ENCODE measurements at places on chromosomes 7 and 10.

GRCh38 chr7:78095549-78095948 is 297.0 kb downstream of the PHTF2 start:
- DNase-seq, result no peak

GRCh38 chr10:101272229-101272868 is 43.1 kb upstream of the LBX1 start:
- DNase-seq, result peak; percentile 47

GRCh38 chr7:80748363-80749042 is 110.1 kb downstream of the CD36 start:
- DNase-seq, result peak; percentile 22

DNA sequence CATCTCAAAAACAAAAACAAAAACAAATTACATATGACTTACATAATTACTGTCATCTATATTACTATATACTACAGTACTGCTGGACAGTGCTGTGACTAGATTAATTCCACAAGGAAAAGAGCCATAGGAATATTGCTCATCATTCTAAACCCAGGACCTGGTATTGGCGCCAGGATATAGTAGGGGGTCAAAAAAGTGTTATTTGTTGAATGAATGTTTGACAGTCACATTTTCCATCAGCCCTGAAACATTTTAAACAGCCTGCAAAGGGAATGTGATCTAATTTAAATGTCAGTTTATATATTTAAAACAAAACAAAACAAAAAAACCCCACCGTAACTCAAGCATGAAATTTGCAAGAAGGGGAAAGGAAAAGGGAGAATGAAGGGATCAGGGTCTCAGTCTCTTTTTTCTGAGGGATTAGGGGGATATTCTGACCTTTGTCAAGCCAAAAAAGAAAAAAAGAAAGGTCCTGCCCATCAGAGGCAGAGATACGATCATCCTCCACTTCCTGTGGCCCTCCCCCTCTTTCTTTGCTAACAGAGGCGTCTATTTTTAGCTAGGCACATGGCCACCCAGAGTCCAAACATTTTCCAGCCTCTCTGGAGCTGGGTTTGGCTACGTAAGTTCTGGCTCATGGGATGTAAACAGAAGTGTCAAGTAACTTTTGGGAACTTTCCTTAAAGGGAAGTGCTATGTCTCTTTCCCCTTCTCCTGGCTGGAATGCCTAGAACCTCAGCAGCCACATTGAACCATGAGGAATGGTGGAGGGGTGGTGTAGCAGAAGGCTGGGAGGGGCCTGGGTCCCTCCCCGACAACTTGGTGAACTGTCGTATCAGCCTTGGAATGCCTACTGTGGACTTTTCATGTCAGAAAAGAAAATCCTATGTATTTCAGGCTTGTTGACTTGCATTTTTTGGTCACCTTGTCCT is 44.6 kb upstream of the DLG5 start:
- DNase-seq, result no peak

DNA sequence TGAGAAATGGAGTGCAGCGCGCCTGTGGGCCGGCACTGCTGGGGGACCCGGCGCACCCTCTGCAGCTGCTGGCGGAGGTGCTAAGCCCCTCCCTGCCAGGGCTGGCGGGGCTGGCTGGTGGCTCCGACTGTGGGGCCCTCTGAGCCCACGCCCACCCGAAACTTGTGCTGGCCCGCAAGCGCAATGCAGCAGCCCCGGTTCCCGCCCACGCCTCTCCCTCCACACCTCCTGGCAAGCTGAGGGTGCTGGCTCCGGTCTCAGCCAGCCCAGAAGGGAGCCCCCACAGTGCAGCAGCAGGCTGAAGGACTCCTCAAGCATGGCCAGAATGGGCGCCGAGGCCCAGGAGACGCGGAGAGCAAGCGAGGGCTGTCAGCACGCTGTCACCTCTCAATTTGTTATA is 1063.0 kb upstream of the AUTS2 start:
- DNase-seq, result no peak
